Osteoblast (primary cell): ENCODE measurements at places on chromosomes 5 and 9. TPM values are rescaled to one million over a fixed set of nuclear protein-coding genes. Genes with fewer than 3 reads are reported as not detected.

The TRPM6 gene
- under 0.01 and 0.29 TPM in 2 replicates for total RNA-seq

The CCL27 gene
- 0.36 TPM in 1 of 2 replicates, not detected in the other for total RNA-seq

The SHISAL2B gene
- not detected in 2 replicates for total RNA-seq

The ADAMTSL1 gene
- total RNA-seq: 54.3 and 70.1 TPM in 2 replicates

The ASS1 gene
- total RNA-seq: 134 and 195 TPM in 2 replicates

The MAPKAP1 gene
- total RNA-seq: 72.4 and 75.4 TPM in 2 replicates

The CCDC183 gene
- total RNA-seq: under 0.01 TPM in 1 of 2 replicates, not detected in the other

The MARCOL gene
- not detected in 2 replicates for total RNA-seq

The SERINC5 gene
- 94.3 and 96.3 TPM in 2 replicates for total RNA-seq

The CENPH gene
- 4.7 and 5.0 TPM in 2 replicates for total RNA-seq

The NUDT12 gene
- 14.7 and 16.3 TPM in 2 replicates for total RNA-seq

The RGMB gene
- 70.9 and 81.3 TPM in 2 replicates for total RNA-seq

The IRX1 gene
- 1.4 and 3.2 TPM in 2 replicates for total RNA-seq

The GPR107 gene
- 25.3 and 30.1 TPM in 2 replicates for total RNA-seq

The FAM120AOS gene
- 43.4 and 48.0 TPM in 2 replicates for total RNA-seq

The DRD1 gene
- under 0.01 TPM in 1 of 2 replicates, not detected in the other for total RNA-seq

The NAIP gene
- 4.4 and 7.2 TPM in 2 replicates for total RNA-seq

The PCDHGA6 gene
- 5.0 and 5.1 TPM in 2 replicates for total RNA-seq

The FOXD4 gene
- total RNA-seq: 0.29 and 0.36 TPM in 2 replicates

The SLC25A2 gene
- total RNA-seq: 0.36 and 0.59 TPM in 2 replicates

The AQP7 gene
- total RNA-seq: 0.59 TPM in 1 of 2 replicates, not detected in the other

The TLE4 gene
- total RNA-seq: 49.2 and 62.2 TPM in 2 replicates

The CACFD1 gene
- 8.0 and 9.0 TPM in 2 replicates for total RNA-seq

The RETREG1 gene
- total RNA-seq: 8.3 TPM in 2 replicates

The THG1L gene
- total RNA-seq: 27.9 and 30.6 TPM in 2 replicates

The FAM240B gene
- not detected in 2 replicates for total RNA-seq

The FGF1 gene
- 2.9 and 4.3 TPM in 2 replicates for total RNA-seq

The PCDHGA4 gene
- total RNA-seq: 6.8 and 6.9 TPM in 2 replicates

The CARD6 gene
- total RNA-seq: 19.5 and 24.8 TPM in 2 replicates

The SPEF2 gene
- 7.2 and 12.7 TPM in 2 replicates for total RNA-seq

The KIF4B gene
- total RNA-seq: not detected in 2 replicates

The FOXD4L6 gene
- total RNA-seq: under 0.01 TPM in 1 of 2 replicates, not detected in the other

The TMC1 gene
- under 0.01 TPM in 1 of 2 replicates, not detected in the other for total RNA-seq

The ZNF883 gene
- total RNA-seq: 7.2 and 7.7 TPM in 2 replicates
